Activated naive CD4-positive, alpha-beta T cell treated with anti-CD3 and anti-CD28 coated beads for 36 hours (primary cell): ENCODE measurements at places on chromosomes 7 and 10. TPM values are rescaled to one million over a fixed set of nuclear protein-coding genes. Genes with fewer than 3 reads are reported as not detected.

GRCh38 chr10:129909531-129910256 lies 54.4 kb downstream of the EBF3 start:
- no peak for DNase-seq

GRCh38 chr7:82631998-82632397 lies 188.4 kb upstream of the CACNA2D1 start:
- DNase-seq, result no peak

GRCh38 chr10:97016728-97017473 lies 168.9 kb downstream of the SLIT1 start:
- DNase-seq, result peak; percentile 51

GRCh38 chr10:50347394-50347802 lies 96.1 kb upstream of the ASAH2 start:
- DNase-seq, result peak; percentile 13

- no peak for DNase-seq
Measured at GRCh38 chr7:153457746-153458145, 594.5 kb upstream of the DPP6 start.

DNA sequence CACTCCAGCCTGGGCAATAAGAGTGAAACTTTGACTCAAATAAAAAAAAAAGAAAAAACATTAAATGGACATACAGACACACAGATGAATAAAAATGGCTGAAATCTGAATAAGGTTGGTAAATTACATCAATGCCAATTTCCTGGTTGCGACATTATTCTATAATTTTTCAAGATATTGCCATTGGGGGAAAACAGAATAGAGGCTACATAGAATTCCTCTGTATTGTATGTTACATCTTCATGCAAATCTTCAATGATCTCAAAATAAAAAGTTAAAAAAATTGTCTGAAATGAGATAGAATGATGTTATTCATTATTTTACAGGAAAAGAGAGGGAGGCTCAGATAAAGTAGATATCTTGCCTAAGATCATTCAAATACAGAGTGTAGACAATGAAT lies 234.0 kb downstream of the SDHAF3 start:
- no peak for DNase-seq

DNA sequence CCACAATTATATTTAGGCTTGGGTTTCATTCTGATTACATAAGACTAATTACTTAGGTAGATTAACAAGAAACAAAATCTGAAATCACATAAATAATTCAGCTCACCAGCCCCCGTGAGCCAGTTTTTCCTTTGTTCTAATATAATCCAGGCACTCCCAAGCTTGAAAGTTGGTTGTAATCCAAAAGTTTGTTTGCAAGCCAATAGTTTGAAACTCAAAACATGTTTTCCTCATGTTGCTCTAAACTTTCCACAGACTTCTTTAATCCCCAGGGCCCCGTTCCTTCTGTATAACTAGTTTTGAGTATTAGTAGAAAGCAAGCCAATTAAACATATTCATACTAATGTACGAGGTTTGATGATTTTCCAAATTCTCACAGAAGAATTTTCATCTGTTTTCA lies 56.1 kb downstream of the SP8 start:
- no peak for DNase-seq

DNA sequence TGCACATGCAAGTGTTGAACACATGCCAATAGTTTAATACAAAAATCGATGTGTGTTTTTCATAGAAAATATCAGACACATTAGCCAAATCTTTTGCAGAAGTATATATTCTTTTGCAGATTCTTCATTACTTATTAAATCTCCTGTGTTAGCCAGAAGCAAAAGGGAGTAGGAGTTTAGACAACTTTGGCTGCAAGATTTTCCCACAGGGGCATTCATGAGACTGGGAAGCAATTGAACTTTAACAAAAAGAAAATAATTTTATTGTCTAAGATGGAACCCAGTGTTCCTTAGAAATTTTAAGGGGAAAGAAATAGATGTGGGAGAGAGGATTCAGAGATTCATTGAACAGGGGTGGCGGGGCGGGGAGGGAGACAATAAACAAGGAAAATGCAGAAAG lies 1336.0 kb downstream of the GATA3 start:
- no peak for DNase-seq

- DNase-seq, result no peak
Measured at GRCh38 chr7:2326951-2327350, 12.7 kb upstream of the SNX8 start.

DNA sequence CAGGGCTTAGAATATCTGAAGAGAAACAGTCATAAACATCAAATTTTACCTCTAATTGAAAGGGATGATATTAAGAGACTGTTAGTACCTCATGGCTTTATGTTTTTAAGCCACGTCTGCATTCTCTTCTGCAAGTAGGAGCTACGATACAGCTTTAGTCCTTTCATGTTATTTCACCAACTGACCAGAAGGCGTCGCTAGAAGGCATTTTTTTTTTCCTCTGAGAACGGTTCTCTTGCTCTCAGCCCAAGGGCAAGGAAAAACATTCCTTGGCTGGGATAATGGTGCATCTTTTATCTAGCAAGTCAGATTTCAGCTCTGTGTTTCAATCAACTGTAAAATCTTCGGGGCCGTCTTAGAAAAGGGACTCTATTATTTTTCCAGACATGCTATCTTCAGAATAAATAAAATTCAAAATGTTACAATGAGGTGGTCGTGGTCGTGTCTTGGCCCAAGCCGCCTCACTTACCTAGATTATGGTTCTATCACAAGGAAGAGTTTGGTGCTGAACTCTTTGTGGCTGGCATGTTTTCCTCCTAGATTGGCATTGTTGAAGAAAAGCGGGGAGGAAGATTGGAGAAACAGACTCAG lies 41.6 kb upstream of the LYZL2 start:
- DNase-seq, result peak; percentile 49

DNA sequence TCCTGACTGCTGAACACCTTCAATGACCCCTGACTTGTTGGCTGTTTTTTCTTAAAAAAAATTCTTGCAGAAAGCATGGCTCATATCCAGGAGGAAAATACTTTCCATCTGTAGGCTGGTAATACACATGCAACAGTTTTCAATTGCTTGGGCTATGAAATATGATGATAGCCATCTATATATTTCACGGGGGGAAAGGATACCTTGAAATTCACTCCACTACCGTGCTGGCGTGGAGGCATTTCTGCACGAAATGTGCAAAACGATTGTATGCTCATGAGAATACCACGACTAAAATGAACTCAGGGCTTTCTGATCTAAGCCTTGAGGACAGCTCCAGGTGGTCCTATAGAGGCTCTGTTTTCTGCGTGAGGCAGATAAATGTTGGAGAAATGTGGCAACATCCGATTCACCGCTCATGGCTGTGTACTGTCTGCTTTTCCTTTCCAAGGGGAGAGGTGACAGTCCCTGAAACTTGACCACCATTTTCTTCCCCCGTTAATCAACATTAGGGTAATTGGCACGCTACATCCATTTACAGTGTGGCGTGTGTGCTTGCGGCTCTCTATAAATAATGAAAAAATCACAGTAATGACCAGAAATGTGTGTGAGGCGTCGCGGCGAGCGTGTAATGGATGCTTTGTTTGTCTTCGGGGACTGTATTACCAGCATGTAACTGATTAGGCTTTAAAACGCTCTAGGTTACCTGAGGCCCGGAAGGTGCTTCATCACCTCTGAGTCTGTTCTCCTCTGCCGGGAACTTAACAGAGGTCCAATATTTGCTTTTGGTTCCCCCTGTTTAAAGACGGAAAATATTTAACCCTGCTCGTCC lies 12.8 kb upstream of the CARD11 start:
- DNase-seq, result no peak

- DNase-seq, result no peak
Measured at GRCh38 chr7:116560021-116560970, 35.5 kb downstream of the CAV1 start.

- DNase-seq, result no peak
Measured at GRCh38 chr7:21851559-21851967, 94.1 kb downstream of the CDCA7L start.

GRCh38 chr10:91051829-91052228 lies 130.9 kb upstream of the ANKRD1 start:
- no peak for DNase-seq

- DNase-seq, result no peak
Measured at GRCh38 chr7:29281782-29282541, 87.4 kb downstream of the CHN2 start.

DNA sequence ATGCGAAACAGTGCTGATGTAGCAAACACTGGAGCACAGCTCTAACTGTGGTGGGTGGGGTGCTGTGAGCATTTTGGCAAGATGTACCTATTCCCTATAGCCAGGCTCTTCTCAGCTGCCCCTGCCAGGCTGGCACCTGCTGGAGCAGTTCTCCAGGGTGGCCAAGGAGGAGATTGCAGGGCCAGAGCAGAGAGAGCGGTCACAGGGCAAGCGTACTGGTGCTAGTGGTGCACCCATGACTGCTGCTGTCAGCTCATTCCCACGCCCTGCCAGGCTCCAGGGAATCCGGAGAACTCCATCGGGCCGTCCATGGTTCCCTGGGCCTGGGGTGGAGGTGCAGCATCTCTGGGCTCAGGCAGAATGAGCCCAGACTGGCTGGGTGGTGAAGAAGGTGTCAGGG lies 2.1 kb downstream of the COL13A1 start:
- no peak for DNase-seq

DNA sequence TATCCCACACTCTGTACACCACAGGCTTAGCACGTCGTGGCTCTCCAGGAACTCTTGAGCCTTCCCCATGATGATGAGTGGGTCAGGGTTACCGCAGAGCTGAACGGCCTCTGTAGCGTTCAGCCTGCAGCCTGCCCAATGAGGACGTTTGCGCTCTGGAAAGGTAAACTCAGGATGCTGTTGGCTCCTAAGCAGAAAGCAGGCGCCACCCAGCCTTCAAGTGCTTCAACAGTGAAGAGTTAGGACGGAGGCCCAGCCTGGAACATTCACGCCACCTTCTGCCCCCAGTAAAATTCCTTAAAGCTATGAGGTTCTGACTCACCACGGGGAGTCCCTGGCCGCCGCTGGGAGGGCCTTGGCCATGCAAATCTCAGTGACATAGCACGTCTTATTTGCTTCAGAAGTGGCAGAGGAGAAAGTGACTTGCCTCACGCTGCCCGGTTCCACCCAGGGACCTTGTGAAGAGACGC lies 161.5 kb upstream of the SH2B2 start:
- DNase-seq, result peak; percentile 57

DNA sequence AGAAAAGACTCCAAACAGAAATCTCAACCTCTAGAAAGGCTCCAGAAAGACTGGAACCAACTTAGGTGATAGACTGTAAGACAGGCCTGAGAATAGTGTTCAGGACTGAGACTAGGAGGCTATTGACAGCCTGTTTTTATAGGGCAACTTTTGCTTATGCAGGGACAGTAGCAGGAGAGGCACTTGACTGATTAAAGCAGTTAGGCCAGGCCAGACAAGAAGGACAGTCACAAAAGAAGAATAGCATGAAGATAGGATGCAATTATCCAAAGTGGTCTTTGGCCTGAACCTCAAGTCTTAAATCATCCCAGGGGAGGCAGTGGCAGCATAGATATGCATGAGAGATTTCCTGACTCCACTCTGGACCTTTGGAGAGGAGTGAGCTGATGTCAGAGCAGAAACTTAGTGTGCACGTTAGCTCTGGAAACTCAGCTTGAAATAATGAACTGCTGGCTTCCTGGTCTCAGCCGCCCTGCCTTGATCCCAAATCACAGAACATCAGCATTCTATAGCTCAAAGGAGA lies 290.6 kb downstream of the SORCS3 start:
- DNase-seq, result no peak

DNA sequence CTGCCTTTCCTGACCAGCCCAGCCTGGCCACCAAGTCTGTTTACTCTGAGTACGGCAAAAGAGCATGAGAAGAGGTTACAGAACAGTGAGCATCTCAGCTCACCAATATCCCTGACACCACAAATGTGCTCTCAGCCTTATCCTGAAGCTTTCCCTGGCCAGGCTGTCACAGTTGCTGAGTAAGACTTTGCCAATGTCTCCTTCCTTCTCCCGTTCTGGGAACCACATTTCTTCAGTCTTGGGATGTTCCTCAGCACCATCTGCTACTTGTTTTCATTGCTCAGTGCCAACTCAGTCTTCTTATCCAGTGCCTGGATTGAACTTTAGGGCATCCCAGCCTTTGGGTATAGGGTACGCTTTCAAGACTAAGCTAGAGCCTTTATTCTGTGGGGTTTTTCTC lies 7.1 kb upstream of the KCNIP2 start:
- DNase-seq, result no peak

DNA sequence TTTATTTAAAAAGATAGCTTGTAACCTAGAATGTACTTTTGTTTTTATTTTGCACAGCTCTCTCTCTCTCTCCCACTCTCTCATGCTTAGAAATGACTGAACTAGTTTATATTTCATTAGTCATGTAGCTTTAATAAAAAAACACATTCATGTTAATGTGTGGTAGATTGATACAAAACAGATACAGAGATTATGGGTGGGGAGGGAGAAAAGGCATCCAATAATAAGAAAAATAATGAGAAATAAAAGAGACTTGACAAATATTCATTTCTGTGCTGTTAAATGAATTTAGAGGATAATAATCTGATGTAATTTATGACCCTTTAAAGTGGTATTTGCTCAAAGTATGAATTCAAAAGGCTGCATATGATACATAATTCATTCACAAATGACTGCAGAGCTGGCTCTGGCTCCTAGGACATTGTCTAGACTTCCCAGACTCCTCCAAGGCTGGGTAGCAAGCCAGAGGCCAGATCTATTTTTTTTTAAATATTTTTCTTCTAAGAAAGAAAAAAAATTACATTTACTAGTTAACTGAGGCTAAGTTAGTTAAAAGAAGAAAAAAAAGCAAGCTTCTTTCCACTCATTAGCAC lies 105.7 kb upstream of the DNAJB12 start:
- no peak for DNase-seq

DNA sequence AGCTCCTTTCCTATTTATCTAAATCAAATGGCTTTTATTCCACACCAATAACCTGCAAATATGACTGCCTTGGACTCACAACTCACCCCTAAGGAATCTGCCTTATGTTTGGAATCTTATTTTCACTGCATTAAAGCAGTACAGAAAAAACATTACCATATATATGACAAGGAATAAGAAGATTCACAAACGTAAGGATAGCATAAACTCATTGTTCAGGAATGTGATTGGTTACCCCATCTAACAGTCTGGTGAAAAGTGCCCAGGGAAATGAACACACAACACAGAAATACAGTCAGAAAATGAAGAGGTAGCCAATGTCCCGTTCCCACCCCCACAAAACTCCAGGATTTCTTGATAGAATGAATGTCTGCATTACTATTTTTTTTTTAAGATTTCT lies 2.0 kb downstream of the PPP3CB start:
- DNase-seq, result no peak

ACSM6 gene
- total RNA-seq, result not detected

EGR2 gene
- 21.4 TPM for total RNA-seq

TMEM213 gene
- total RNA-seq, result not detected

ATP6V1F gene
- total RNA-seq, result 129 TPM

MRC1 gene
- total RNA-seq, result not detected

SPDYE2B gene
- total RNA-seq, result not detected

PON3 gene
- not detected for total RNA-seq

NKX2-3 gene
- not detected for total RNA-seq

WNT8B gene
- 0.91 TPM for total RNA-seq
